ENCODE measurements at places on chromosomes 2 and 18. TPM values are rescaled to one million over a fixed set of nuclear protein-coding genes. Genes with fewer than 3 reads are reported as not detected.

DNA sequence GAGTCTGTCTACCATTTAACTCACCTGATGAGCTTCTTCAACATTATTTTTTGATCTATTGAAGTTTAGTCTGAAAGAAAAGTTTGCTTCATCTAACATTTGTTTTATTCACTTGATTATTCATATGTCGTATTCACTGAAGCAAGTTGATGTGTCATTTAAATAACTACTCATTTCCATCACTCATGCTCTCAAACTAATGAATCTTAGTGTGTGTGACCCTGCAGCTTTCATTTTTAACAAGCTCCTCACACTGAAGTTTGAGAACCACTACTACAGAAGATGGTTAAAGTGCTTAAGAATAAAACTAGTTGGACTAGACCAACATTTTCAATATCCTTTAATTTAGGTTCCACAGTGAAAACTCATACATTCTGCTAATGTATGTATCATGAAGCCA, 1.8 kb upstream of the ABI2 start:
- no peak for DNase-seq

Gene G6PC2
- polyA plus RNA-seq = not detected

Gene BOLL
- not detected for polyA plus RNA-seq

Gene C2orf72
- polyA plus RNA-seq = 0.91 TPM

Gene ASB18
- polyA plus RNA-seq = not detected

GRCh38 chr2:135074216-135074615, 22.1 kb downstream of the RAB3GAP1 start:
- DNase-seq = no peak

Gene TUBB8B
- 0.28 TPM for polyA plus RNA-seq

Gene ALKAL2
- 14.5 TPM for polyA plus RNA-seq

Gene SLC4A5
- polyA plus RNA-seq = 0.92 TPM

DNA sequence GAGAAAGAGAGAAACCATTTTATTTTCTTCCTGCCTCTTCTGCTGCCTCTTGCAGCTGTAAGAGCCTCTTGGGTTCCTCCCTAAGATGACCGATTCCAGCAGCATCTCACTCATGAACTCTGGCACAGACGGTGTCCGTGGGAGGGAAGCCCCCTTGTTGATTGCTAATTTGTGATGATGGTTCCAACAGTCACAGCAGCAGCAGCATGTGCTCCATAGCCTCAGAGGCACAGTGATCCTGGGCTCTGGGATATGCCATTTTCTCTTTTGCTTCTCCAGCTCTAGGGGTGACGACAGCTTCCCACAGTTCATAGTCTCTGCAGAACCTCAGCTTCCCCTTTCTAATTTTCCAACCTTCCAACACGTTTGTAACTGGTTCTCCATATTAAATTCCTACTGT, 324.2 kb upstream of the HS6ST1 start:
- no peak for DNase-seq

DNA sequence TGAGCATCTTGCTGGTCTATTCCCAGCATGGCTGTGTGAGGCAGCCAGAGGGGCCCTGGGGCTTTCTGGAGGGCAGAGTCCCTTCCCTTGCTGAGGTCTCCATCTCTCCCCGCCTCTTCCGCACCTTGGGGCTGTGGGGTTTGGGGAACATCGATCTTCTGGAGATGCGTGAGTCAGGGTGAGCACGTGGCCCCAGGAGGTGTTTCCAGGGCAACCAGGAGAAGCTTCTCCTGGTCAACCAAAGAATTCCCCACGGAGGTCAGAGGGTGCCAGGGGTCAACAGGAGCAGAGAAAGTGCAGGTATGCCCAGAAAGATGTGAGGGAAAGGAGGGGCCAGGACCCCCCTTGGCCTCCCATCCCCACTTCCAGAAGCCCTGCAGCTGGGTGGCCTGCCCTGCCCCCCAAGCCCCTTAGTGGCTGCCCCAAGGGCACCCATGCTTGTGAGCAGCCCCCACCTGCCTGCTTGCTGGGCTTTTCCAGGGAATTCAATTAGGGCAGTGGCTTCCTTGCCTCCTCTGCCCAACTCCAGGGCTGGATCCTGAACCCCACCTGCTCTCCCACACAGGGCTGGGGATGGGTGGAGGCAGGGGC, 2.8 kb upstream of the PROM2 start:
- DNase-seq = no peak

GRCh38 chr2:231590614-231591013, 2.0 kb upstream of the TEX44 start:
- no peak for DNase-seq

DNA sequence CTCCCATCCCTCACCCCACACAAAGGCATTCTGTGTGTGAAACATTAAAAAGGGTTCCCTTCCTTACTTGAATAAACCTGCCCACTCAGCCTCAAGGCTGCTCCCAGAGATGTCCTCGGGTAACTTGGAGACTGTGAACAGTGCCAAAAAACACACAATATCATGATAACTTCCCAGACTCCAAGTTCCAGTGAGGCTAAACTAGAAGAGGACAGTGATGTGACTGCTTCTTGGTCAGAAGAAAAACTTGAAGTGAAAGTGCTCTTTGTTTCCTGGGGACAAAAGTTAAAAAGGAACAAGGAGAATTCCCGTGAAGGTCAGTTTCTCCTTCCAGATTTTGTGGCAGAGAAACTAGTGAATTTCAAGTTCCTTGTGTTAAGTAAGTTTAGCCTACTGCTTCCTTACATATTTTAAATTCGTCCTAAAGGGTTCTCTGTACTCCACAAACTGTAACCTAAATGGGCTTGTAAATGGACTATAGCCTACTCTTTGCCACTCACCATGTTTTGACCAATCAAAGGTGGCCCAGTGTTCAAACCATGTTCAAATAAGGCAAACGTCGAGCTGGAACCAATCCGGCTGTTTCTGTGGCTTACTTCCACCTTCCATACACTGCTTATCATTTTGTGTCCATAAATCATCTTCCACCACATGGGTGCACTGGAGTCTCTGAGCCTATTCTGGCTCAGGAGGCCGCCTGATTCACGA, 20.4 kb downstream of the TPRKB start:
- DNase-seq = no peak

GRCh38 chr2:231361701-231362554, 33.6 kb upstream of the B3GNT7 start:
- DNase-seq = no peak

Gene FAHD2B
- 22.9 TPM for polyA plus RNA-seq

DNA sequence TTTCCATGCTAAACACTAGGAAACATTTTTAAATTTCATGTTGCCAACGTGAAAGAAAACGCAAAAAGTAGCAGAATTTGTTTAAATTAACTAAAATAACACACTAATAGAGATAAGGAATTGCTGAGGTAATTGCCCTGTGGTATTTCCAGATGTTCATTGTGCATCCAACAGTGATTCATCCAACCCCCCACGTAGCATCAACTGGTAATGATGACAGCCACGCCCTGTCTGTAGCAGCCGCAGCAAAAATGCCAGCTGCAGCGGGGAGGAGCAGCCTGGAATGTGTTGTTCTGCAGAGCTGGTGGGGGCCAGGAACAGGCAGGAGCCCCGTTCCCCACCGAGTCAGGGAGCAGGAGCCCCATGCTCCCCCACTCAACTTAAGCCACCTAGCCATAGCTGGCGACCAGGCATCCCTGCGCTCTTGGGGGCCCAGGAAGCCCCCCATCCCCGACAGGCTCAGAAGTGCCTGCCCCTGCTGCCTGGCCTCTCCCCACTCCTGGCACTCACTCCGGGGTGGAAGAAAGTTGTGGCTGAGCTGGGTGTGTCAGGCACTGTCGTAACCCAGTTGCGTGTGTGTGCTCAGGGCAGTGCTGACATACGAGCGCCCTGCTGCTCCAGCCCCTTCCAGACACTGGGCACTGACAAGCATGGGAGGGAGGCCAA, 695.1 kb upstream of the ACVR2A start:
- DNase-seq = no peak

GRCh38 chr2:235928751-235929370, 239.3 kb downstream of the GBX2 start:
- DNase-seq = no peak

GRCh38 chr2:225865468-225865867, 466.0 kb downstream of the NYAP2 start:
- no peak for DNase-seq

- DNase-seq = no peak
Observed at GRCh38 chr2:130875935-130876334, 39.2 kb downstream of the ARHGEF4 start.

Gene FKBP1B
- polyA plus RNA-seq = 10.5 TPM

All from urinary bladder (tissue), 4 donors.